ENCODE measurements at places on chromosomes 4 and X.

DNA sequence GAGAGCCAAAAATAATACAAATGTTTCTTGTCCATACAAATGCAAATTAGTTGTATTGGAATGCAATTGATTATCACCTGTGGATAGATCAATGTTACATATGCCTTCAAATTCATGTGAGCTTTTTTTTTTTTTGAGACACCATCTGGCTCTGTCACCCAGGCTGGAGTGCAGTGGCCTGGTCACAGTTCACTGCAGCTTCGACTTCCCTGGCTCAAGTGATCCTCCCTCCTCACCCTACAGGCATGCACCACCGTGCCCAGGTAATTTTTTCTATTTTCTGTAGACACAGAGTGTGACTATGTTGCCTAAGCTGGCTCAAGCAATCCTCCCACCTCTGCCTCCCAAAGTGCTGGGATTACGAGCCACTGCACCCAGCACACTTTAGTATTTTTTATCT is 38.6 kb upstream of the TMEM184C start:
- no peak for DNase-seq

- no peak for DNase-seq
Observed at GRCh38 chrX:2631743-2632532, 59.2 kb upstream of the CD99 start.

DNA sequence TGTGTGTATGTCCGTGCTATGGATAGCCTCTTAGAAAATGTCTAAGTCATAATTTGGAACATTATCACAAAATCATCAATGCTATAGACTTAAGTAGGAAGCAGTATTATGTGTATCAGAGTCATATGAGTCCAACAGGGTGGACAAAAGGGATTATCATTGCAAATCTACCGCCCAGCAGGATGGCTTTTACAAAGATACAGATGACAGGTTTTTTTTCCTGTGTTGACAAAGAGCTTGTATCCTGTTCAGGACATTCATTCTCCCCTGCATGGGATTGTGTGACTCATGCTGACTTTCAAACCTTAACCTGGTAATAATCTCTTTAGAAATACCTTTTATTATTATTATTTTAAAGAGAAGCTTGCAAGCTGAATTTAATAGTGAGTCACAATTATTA is 310.3 kb upstream of the GNPDA2 start:
- no peak for DNase-seq

GRCh38 chr4:422587-422986 is 76.4 kb downstream of the ZNF721 start:
- DNase-seq, result no peak

DNA sequence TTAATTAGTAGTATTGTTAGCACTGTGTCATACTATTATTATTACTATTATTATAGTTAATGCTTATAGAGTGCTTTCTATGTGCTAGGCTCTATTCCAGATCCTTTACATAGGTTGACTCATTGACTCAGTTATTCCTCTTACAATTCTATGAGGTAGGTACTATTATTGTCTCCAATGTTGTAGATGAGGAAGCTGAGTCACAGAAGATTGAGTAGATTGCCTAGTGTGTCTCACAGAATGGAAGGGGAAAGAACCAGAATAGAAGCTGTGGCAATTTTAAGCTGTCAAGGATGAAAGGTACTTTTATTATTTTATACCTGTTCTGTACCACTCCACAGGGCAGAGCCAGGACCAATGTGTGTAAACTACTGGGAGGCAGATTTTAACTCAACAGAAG is 1.9 kb upstream of the TCEAL1 start:
- DNase-seq, result no peak

GRCh38 chrX:48719958-48720357 is 23.4 kb downstream of the SUV39H1 start:
- DNase-seq, result no peak

DNA sequence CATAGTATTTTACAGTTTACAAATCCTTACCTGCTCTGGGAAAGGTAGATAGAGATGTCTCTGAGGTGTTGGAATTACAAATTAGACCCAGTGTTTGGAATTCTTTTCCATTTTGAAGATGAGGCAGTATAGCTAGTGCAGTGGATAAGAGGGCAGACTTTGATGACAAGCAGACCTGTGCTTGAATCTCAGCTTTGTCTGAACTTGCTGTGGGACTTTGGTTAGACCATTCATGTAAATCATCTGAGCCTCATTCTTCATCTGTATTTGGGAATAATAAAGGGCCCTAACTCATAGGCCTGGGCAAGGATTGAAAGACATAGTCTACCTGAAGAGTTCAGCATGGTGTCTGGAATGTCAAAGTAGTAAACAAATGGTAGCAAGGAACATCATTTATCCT is 77.2 kb upstream of the BOD1L1 start:
- DNase-seq, result no peak

DNA sequence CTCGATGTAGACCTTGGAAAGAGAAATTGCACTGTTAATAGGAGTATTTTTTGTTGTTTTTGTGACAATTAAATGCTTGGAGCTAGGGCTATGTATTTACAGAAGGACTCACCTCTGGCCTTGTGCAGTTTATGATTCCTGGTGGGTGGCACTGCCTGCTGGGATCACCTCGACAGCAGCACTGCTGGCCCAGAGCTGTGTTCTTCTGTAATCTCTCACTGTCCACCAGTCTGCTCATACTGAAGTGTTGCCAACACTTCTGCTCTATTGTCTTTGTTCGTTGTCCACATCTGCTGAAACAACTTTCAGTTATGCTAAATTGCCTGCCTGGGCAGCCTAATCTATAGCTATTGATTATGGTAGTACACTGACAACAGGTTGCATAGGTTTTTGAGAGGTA is 194.4 kb upstream of the ANK2 start:
- no peak for DNase-seq

DNA sequence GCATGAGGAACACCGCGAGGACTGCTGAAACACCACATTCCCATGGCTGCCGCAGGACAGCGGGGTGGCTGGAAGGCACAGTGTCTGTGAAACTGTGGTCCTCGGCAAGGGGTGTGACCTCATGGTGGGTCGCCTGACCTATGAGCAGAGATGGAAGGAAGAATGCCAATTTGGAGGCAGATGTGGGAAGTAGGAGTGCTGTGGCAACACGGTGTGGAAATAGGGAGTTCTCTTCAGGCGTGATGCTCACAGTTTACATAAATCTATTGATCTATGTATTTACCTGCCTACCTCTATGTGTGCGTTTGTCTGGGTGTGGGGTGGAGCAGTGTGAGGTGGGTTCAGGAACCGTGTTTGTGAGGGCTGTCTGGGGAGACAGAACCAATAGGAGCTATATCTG is 62.3 kb upstream of the LSM6 start:
- DNase-seq, result no peak

DNA sequence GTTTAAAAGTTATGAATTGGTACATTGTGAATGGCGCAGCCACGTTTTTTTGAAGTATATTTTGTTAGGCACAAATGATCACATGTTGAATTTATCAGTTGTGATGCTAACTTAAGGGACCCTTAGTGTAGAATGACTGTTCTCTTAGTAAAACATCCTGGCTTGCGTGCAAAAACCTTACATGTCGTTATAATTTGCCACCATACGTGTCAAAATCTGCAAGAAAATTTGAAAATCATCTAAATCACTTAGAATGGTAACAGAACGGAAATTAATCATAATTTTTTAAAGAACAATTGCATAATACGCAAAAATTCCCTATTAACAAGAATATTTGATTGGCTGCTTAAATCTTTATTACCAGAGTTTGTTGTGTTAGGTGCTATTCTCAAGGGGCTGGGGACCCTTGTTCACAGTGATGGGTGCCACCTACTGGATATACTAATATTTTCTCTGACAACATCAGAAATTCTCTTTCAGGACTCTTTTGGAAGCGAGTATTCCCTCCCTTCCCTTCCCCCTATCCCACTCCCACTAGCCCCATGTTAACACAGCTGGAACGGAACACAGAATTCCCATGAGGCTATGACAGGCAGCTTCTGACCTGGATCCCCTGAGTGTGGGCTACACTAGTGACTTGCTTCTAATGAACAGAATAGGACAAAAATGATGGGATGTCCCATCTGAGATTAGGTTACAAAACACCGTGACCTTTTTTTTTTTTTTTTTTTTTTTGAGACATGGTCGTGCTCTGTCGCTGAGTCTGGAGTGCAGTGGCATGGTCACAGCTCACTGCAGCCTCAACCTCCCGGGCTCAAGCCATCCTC is 71.8 kb downstream of the SUPT20HL2 start:
- no peak for DNase-seq

- DNase-seq, result no peak
Observed at GRCh38 chr4:99165978-99166377, 21.9 kb upstream of the ADH4 start.

DNA sequence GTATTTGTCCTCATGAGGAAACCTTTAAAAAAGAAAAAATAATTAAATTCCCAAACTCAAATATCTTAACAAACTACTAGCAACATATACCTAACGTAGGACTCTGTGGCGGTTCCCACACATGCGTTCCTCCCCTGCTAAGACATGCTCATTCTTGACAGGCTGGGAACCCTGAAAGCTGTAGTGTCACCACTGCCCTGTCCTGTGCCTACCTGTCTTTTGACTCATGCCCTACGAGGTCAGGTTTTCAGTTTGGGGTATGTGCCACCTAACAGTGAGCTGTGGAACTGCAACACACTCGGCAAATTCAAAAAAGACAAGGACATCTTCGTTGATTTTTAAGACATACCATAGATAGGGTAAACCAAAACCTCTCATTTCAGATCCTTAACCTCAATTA is 17.8 kb downstream of the IDS start:
- no peak for DNase-seq

- no peak for DNase-seq
Observed at GRCh38 chr4:112130906-112131305, 14.3 kb upstream of the FAM241A start.

GRCh38 chr4:184506527-184507121 is 32.3 kb upstream of the IRF2 start:
- DNase-seq, result no peak

DNA sequence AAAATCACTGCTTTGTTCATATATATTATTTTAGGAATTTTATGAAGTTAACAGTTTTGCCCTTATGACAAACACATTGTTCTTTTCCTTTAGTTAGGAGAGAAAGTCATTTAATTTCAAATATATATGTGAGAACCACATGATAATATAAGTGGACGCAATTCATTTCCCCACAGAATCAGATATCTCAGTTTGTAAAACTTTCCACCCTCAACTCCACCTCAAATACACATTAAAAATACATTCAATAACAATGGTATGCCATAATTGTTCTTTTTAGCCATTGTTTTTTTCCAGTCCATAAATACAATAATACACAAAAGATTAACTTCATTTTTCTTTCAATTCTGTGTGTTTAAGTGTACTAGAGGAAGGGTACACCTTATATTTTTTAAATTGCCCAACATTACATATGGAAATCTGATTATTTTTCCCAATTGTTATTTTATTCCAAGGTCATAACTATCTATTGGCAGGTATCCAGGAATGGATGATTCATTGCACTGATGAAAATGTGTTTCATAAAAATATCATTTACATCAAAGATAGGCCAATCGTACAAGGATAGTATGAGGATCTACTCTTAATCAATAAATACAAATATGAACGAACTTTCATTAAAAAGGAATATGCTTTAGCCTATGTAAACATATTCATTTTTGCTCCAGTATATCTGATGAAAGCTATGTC is 125.0 kb downstream of the PPP3CA start:
- DNase-seq, result no peak

GRCh38 chrX:18974993-18975392 is 8.9 kb downstream of the PHKA2 start:
- no peak for DNase-seq

GRCh38 chr4:128521648-128522111 is 234.1 kb upstream of the PGRMC2 start:
- no peak for DNase-seq

DNA sequence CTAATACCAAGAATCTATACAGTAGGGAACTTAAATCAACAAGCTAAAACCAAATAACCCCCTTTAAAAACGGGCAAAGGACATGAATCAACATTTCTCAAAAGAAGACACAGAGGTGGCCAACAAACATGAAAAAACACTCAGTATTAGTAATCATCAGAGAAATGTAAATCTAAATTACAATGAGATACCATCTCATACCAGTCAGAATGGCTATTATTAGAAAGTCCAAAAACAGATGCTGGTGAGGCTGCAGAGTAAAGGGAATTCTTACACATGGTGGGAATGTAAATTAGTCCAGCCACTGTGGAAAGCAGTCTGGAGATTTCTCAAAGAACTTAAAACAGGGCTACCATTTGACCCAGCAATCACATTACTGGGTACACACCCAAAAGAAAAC is 167.8 kb downstream of the PACRGL start:
- DNase-seq, result no peak

DNA sequence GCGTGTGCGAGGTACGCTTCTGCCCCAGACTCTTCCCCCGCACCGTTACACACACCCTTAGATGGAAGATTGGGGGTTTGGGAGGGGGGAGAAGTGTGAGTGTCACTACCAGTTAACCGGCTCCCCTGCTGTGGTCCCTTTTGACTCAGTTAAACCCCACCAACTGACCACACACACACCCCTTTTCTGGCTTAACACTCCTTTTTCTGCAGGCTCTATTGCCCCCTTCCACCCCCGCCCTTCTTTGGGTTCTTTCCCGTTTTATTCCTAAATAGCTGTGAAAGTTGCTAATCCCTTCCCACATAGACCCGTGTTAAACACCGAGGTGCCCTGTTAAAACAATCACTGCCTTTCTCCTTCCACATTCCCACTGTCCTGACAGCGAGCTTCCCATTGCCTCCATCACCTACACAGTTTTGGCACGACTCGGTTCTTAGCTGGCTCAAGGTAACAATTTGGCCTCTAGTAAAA is 3.7 kb upstream of the NR3C2 start:
- no peak for DNase-seq

DNA sequence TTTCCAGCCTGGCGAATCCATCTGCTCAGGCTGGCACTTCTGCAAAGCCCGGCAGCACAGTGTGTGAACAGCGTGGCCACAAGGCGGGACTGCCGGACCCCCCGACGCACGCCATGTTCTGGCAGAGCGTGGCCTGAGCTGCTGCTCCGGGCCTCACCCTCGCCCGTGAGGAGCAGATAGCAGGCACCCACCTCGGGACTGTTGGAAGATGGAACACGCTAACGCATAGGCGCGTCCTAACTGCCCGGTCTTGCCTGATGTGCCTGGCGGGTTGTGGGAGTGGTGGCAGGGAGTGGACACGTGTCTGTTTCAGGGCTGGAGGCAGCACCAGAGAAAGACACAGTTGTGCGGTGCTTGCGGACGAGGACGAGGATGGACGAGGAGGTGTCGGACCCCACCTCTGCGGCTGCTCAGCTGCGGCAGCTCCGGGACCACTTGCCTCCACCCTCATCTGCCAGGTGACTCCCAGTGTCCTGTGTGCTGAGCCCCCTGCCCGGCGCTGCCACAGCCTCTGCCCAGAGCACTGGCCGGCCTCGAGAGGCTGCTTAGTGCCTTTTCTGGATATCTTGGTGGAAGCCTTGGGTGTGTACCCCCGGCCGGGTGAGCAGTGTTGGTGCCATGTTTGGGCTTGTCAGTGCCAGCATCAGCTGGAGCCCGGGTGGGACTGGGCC is 28.2 kb downstream of the UVSSA start:
- no peak for DNase-seq

GRCh38 chr4:48100256-48100655 is 33.8 kb downstream of the TXK start:
- DNase-seq, result no peak

GRCh38 chrX:39476604-39477021 is 621.1 kb downstream of the BCOR start:
- no peak for DNase-seq
